ENCODE measurements at places on chromosomes 12 and 14.

GRCh38 chr12:57611108-57611826 lies at the start of gene ARHGEF25:
Gene ARHGEF25 (plus strand): TSS chr12:57611435. CDS start chr12:57611895, 460 bp downstream.
- DNase-seq = no peak

DNA sequence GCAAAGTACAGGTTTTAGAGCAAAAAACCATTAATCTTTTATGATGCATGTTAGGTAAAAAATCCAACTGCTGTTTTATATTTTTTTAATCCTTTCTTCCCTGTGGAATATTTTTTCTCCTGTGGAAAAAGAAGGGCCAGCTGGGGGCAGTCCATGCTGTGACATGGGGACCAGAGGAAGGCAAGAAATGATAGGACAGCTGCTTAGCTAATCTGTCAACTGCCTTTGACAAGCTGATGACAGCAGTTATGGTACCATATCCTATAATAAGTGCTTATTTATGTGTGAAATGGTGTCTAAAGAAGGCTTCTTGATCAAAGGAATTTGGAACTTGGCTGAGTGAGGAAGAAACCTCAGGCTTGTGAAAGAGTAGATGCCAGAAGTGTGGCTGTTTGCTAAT lies 452.4 kb upstream of the NOVA1 start:
- DNase-seq = no peak

- no peak for DNase-seq
These were observed 17.4 kb upstream of the DRAM1 start for GRCh38 chr12:101859664-101860607.

GRCh38 chr14:105853089-105853906 lies 326.9 kb downstream of the TMEM121 start:
- no peak for DNase-seq

- DNase-seq = no peak
These were observed 22.2 kb downstream of the SLC48A1 start for GRCh38 chr12:47795121-47795813.

DNA sequence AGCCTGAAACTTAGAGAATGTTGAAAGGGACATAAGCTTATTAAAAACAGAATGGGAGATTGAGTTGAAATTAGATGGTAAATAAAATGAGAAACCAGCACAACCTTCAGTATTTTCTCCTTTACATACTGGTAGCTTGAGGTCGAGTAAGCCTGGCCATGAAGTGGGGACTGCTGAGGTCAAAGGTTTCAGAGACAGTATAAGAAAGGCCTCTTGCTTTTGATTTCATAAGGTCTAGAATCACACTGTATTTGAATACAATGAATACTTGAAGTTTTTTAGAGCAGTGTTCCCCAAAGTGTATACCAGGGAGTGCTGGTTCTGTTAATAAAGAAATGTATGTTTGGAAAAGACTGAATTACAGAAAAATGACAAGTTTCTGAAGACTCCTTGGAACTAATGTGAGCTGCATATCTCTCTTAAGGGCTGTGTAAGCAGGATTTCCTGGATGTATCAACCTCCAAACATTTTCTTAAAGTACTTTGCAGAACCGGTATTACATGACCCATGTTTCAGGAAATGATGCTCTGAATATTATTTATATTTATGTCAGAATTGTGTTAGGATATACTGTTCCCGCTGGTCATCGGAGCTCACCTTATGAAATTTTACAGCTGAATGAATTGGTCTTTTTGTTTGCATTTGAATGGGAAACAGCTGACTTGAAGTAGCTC lies 85.0 kb downstream of the AKAP6 start:
- DNase-seq = no peak

DNA sequence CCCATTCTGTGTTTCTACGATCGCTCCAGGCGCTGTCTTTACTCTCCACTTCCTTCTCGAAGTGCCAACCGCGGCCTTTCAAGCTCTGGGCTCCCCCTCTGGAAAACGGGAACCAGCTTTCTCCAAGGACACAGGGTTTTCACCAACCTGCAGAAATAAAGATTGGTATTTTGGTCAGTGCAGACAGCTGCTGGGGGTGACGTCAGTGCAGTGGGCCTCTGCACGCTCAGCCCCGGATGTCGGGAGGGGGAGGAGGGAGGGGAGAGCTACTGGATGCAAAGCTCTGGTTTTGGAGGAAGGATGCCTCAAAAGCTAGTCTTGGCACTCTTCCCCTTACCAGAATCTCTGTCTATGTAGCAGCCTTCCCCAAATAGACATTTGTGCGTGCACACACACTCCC lies 19.9 kb downstream of the HRK start:
- no peak for DNase-seq

DNA sequence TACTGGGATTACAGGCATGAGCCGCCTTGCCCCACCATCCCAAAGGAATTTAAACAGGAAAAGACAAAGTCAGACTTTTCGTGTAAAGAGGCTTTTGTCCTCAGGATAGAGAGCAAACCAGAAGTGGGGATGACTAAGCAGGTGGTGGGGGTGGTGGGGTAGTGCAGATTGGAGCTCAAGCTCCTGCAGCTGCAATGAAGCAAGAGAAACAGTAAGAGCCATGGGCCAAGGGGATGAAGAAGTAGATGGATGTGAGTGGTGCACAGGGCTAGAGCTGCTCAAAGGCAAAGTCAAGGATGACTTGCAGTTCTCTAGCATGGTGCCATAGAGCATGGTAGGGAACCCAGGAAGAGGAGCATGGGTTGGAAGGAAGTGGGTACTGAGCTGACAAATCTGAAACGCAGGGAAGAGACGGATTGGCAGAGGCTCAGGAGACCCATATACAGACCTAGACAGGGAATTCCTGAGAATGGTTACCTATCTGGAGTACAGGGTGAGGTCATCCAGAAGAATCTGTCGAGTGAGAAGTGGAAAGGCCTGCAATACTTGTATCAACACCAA lies 11.4 kb upstream of the RNF34 start:
- no peak for DNase-seq

- DNase-seq = no peak
These were observed 9.6 kb downstream of the APOBEC1 start for GRCh38 chr12:7656121-7656520.

GRCh38 chr12:112964067-112964670 lies 14.2 kb upstream of the OAS2 start:
- DNase-seq = peak; percentile 32

- no peak for DNase-seq
These were observed 1202.3 kb downstream of the GALC start for GRCh38 chr14:86790408-86791364.

DNA sequence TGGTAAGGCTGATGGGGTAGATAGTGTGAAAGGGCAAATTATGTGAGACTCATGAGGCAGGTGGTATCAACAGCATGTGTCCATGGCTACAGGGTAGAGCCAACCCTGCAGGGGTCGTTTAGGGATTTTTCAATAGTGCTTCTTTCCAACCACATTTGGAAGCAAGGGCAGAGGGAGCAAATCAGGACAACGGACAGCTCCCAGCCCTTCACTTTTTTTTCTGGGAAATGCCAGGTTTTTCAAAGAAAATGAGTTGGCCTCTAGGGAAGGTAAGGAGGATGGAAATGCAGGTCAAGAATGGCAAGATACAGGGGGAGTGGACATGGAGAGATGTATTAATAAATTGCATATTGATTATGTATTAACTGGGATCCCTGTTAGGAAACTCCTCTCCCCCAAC lies 4.9 kb upstream of the CMA1 start:
- no peak for DNase-seq

GRCh38 chr14:59130462-59130861 lies 58.0 kb upstream of the DAAM1 start:
- DNase-seq = no peak

- no peak for DNase-seq
These were observed 416.5 kb downstream of the NELL2 start for GRCh38 chr12:44459569-44459968.

- DNase-seq = no peak
These were observed 6.3 kb upstream of the ABHD12B start for GRCh38 chr14:50865391-50866076.

DNA sequence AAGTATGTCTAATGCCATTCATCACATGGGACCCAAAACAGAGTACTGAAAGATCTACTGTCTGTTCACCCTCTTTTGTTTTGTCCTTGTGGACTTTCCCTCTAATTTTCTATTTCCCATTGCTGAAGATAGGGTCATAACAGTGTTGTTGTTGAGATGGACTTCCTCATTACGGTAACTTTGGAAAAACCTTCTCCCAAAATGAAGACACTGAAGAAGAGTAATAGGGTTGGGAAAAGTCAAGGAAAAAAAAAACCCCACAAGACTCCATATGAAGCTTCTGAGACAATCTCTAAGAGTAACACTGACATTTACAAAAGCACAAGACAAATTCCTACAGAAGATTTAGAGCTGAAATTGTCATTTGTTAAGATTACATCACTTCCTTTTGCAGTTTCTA lies 36.7 kb downstream of the EXOC5 start:
- DNase-seq = no peak

DNA sequence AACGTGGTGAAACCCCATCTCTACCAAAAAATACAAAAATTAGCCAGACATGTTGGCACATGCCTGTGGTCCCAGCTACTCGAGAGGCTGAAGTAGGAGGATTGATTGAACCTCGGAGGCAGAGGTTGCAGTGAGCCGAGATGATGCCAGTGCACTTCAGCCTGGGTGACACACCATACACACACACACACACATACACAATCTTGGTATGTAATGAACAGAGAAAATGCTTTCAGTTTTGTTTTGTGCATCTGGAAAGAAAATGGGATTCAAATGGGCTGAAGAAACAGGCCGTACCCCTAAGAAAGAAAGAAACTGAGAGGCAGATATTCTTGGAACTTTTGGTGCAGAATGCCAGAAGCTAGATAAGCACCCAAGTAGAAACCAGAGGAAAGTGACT lies 107.2 kb downstream of the PDE3A start:
- DNase-seq = no peak

DNA sequence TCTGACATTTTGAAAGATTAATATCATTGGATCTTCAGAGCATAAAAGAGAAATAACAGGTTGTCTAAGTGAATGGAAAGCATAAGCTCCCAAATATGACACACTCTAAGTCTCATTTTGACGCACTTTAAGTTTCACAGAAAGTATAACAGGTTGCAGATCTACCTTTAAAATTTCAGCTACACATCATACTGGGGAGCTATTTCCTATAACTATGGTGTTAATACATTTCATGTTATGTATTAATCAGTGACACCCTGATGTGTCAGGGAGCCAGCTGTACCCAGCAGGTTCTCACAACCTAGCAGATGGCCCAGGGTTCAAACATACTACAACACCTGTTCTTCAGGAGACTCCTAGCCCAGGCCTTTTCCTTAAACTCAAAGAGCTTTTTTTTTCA lies 31.1 kb upstream of the TMX1 start:
- no peak for DNase-seq

DNA sequence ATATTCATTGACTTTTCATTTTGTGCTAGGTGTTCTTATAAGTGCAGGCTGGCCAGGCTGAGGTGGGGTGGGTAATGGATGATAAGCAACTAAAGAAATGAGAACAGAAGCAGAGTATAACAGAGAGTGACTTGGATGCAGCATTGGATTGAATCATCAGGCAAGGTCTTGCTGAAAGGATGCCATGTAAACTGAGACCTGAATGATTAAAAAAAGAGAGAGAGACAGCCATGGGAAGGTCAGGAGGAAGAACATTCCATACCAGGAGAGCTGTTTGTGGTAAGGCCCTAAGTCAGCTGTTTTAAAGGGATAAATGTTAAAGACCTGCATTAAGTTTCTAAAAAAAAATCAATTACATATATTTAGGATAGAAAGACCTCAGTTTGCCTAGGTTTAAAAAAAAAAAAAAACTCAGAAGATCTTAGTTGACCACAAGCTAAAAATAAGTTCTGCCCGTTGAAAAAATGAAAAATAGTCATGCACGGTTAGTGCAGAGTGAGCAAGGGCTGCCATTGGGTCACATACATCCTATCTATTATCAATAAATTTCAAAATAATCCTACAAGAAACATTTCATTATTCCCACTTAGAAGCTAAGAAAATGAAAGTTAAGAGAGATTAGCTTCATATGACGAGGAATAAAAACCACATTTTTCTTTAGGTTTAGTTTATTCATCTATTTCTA lies 37.2 kb downstream of the IFNG start:
- no peak for DNase-seq

- no peak for DNase-seq
These were observed 58.0 kb upstream of the PSMA6 start for GRCh38 chr14:35234012-35234805.

- DNase-seq = no peak
These were observed 154.9 kb downstream of the ASCL4 start for GRCh38 chr12:107929436-107929835.

DNA sequence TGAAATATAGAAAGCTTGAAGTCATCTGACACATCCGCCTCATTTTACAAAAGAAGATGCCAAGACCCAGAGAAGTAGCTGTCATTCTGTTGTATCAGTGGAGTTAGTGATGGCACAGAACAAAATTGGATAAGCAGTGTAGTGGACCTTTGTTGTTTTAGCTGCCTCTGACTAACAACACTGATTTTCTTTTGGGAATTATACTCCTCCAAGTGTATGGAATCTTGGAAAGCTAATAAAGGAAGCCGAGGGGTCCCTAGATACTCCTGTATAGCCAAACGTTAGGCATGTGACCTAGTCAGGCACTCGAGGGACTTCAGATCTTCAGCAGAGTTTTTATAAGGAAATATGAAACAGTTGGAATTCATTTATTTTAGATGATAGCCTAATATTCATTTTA lies 94.5 kb downstream of the OTOGL start:
- no peak for DNase-seq

GRCh38 chr12:56634242-56634836 lies 4.2 kb upstream of the BAZ2A start:
- no peak for DNase-seq

- no peak for DNase-seq
These were observed 38.7 kb downstream of the ARID2 start for GRCh38 chr12:45768194-45768593.

DNA sequence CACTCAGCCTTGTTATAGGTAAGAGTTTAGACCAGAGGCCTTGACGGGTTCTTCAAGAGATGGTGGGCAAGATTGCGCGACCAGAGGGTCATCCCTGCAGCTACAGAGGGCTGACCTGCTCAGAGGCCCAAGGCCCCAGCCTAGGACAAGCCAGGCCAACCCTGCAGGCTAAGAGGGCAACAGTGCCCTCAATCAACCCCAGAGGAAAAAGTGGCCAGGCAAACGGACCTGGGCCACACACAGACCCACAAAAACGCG lies 1.3 kb downstream of the SSH1 start:
- DNase-seq = no peak

GRCh38 chr14:81485372-81485771 lies 48.3 kb downstream of the SEL1L start:
- DNase-seq = no peak

DNA sequence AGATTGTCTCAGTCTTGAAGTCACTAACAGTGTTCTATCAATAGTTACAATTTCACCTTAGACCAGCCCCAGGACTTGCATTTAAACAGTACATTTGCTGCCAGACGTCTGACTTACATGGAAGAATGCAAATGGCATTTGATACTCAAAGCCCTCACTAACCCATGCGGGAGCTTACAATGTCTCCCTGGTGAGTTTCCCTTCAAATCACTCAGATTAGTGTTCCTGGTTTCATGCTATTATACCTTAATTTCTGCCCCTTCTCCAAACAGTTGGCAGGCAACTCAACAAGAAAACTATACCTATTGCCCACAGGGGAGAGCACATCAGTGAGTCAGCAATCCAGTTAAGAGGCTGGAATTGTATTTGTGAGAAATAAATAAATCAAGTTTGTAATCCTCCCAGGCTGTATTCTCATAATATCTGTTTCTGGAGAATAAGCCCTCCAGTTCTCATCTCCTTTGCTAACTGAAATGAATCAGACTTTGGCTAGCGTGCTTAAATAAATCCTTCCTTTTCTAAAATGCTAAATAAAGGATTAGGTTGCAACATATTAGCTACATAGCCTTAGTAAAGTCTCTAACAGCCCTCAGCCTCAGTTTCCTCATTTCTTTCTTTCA lies 23.7 kb downstream of the GSTZ1 start:
- DNase-seq = no peak
